ENCODE measurements at places on chromosomes 7 and 10. TPM values are rescaled to one million over a fixed set of nuclear protein-coding genes. Genes with fewer than 3 reads are reported as not detected.
A peak's percentile ranks its signal among the peaks of the same experiment; 100 is the strongest.

DNA sequence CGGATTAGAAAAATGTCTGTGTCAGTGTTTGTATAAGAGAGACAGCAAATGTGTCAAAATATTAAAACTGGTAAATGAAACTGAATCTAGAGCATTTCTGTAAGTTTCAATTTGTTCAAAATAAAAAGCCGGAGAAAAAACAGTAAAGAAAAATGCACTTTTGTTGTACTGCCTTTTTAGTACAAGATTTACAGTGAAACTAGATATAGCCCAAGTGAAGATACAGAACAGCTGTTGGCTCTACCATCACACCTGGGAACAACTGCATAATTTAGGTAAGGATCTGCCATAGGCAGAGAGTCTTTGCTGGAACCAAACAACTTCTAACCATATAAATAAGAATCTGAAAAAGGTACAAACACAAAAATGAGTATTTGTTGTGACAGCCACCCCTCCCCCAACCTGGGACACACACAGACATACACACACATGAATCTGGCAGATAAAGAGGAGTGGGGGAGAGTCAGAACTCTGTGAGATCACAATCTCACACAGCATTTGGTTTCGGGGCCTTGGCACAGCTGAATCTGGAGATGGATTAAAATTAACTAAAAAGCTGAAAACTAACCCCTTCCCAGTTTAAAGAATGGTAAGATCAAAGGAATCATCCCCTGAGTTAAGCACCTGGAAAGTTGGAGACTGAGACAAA, 54.8 kb downstream of the DPY19L1 start:
- DNase-seq, result no peak

- no peak for DNase-seq
These were observed 1228.6 kb upstream of the SORCS1 start for GRCh38 chr10:108393089-108393488.

- DNase-seq, result no peak
These were observed 412 bp upstream of the PPIA start for GRCh38 chr7:44796034-44796503.

Gene PPP1R17
- not detected for total RNA-seq

Gene GPNMB
- 357 TPM for total RNA-seq

GRCh38 chr10:79349766-79350406, 2.6 kb downstream of the PPIF start:
- peak; percentile 74 for DNase-seq

Gene MYPN
- 0.52 TPM for total RNA-seq

DNA sequence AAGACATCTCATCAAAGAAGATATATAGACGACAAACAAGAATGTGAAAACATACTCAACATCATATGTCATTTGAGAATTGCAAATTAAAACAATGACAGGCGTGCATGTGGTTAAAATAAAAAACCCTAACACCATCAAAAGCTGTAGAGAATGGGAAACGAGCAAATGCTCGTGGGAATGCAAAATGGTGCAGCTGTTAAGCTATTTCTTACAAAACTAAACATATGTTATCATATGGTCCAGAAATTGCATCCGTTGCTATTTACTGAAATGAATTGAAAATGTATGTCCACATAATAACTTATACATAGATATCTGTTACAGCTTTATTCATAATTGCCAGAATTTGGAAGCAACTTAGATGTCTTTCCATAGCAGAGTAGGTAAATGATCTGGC, 574.4 kb downstream of the TNS3 start:
- DNase-seq, result no peak

Gene GJC3
- 3.4 TPM for total RNA-seq

GRCh38 chr10:77319557-77319956, 318.1 kb downstream of the KCNMA1 start:
- no peak for DNase-seq

GRCh38 chr10:52637592-52637991, 135.0 kb downstream of the MBL2 start:
- no peak for DNase-seq

- peak; percentile 99 for DNase-seq
These were observed at the start of gene C1GALT1 for GRCh38 chr7:7182156-7183060. TSS of gene C1GALT1 (plus strand) at chr7:7182544. CDS start at chr7:7234320, 51,776 bp downstream.

DNA sequence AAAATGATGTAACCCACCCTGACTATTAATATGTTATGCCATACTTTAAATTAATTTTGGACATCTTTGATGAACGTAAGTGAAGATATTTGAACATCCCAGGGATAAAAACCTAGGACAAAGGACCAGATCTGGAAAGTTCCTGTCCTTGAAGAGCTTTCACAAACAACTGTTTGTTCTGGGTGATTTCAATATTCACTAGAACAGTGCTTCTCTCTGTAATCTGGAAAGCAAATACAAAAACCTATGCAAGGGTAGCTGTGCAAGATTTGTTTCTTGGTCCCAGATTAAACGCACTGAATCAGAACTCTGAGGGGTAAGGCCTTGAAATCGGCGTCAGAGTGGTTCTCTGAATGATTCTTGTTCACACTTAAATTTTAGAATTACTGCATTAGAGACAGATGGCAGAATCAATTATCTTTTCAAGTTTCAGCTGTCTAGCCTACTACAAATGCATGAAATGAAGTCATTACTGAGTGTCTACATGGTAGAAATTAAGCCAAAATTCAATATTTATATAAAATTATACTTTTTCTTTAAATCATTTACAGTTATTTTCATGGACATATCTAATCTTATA, 69.6 kb upstream of the CSTF2T start:
- DNase-seq, result no peak

GRCh38 chr10:12950583-12951128, 50.9 kb downstream of the CCDC3 start:
- no peak for DNase-seq

- DNase-seq, result peak; percentile 79
These were observed 261.4 kb downstream of the COBL start for GRCh38 chr7:51055039-51055840.

Data from lower leg skin (tissue), 4 donors.